LHCN-M2 (cell line): ENCODE measurements at places on chromosomes 13 and 19.

DNA sequence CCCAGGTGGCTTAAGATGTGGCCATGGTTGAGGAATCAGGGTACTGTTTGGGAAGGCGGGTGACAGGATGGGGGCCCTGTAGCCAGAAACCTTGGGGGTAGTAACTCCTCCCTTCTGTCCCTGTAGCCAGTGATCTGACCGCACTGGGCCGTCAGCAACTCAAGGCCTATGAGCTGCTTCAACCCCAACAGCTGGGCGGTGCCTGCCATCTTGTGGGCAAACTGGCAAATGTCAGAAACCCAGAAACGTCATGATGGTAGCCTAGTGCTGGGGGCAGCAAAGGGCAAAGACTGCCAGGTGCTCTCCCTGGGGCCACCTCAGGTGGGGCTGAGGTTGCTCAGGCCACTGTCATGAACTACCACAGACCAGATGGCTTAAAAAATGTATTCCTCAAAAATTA, 3.5 kb downstream of the COPE start:
- peak; percentile 45 for DNase-seq

DNA sequence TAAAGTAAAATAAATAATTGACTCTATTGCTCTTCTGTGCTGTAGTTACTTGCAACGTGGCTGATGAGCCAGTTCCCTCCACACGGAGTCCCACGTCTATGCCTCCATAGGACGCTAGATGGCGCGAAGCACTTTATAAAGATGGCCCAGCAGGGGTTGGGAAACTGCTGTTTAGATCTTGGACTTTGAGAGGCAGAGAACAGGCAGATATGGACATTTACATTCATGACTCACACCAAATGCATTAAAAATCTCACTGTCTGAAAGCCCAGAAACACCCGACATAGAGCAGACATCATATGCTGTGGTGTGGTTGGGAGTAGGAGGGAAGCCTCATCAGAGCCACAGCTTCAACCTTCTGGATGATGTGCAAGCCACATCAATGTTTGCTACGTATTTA, 643.1 kb upstream of the ARGLU1 start:
- peak; percentile 61 for DNase-seq

- DNase-seq, result no peak
These were observed 271.0 kb upstream of the PRR20A start for GRCh38 chr13:56869671-56870070.

GRCh38 chr13:25857830-25858229, 194.0 kb downstream of the SHISA2 start:
- DNase-seq, result no peak

DNA sequence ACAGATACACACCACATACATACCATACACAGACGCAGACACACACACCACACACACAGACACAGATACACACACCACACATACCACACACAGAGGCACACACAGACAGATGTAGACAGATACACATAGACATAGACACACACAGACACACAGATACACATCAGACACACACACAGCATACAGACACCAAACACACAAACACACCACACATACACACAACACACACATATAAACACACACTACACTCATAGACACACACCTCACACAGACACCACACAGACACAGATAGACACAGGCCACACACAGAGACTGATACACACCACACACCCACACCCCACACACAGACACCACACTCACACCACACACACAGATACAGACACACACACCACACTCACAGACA, 24.9 kb upstream of the SLC7A10 start:
- no peak for DNase-seq

- no peak for DNase-seq
These were observed 4.5 kb upstream of the B3GNT8 start for GRCh38 chr19:41431426-41432386.

- DNase-seq, result no peak
These were observed 574 bp upstream of the XPO4 start for GRCh38 chr13:20903164-20903475.

GRCh38 chr19:30376826-30377425, 4.7 kb downstream of the ZNF536 start:
- DNase-seq, result no peak
